WTC11 (cell line): ENCODE measurements at places on chromosomes 3 and 15.

DNA sequence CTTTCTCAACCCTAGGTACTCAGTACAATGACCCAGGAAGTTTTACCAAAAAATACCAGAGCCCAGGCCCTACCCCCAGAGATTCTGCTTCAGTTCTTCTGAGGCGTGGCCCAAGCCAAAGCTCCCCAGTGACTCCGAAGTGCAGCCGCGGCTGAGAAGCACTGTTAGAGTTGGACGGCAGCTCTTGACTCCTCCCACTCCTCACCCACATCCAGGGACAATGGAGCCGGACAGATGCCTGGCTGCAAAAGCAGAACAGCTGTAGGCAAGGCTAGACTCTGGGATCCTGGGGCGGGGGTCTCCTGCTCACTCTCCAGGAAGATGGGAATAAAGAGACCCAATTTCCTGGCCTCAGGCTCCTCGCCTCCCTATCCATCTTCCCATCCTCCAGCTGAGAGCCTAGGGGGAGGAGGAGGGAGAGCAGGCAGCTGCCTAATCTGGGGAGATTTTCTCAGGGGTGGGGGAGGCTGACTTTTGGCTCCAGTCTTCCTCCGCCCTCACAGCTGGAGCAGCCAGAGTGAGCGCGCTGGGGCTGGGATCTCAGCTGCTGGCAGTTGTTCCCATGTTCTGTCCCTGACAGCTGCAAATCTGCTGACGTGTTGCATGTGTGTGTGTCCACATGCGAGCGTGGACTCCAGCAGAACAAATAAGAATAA is 223.8 kb downstream of the OPA1 start:
- peak; percentile 84 for DNase-seq

DNA sequence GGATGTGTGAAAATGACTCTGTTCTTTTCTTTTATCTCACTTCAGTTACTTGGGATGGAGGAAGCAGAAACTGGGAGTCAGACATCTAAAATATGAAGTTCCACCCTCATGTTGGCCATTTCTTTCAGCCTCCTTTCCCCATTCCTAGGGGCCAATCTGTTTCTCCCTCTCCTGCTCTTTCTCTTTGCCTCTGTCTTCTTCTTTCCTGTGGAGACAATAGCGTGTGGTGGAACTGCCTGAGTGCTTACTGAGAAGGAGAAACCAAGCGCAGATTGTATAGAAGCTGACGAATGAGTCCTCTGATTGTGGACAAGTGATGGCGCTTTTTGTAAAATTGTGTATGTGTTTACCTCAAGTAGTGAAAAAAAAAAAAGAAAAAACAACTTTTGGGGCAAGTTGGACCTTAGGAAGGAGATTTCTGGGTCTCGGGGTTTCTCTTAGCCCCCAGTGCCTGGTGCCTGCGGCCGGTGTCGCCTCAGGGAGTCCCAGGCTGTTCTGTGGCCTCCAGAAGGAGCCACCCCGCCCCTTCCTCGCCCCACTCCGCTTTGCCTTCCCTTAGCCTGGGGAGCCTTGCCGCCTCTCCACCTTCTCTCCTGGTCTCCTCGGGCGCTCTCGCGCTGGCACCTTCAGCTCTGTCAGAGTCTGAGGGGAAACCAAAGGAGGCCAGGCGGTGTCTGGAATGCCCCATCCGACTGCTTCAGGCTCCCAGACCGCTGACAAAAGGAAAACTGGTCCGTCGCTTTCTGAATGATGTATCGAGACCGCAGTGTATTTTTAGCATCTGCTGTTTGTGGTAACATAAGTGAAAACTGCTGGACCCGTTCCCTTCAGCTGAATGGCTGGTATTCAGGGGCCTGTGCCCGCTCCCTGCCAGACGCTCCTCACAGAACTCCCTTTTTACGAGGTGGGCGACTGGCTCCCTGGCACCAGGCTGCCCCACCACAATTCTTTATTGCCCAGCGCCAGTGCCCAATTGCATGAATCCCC is 30.1 kb downstream of the SCG5 start:
- DNase-seq, result no peak

DNA sequence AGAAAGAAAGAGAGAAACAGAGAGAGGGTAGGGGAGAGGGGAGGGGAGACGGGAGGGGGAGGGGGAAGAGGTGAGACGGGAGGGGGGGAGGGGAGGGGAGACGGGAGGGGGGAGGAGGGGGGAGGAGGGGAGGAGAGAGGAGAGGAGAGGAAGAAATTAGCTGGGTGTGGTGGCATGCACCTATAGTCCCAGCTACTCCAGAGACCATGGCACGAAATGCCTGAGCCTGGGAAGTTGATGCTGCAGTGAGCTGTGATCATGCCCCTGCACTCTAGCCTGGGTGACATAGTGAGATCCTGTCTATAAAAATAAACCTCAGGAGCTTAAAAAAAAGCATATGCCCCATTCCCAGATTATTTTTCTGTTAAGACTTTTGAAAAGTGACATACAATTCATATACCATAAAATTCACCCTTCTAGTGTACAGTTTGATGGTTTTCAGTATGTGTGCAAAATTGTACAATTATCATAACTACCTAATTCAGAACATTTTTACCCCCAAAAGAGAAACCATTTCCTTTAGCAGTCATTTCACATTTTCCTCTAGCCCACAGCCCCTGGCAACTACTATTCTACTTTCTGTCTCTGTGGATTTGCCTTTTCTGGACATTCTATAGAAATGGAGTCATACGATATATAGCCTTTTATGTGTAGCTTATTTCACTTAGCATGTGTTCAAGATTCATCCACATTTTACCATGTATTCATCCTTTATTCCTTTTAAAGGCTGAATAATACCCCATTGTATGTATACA is 699.6 kb downstream of the FHIT start:
- DNase-seq, result no peak

- DNase-seq, result no peak
These were observed 137.1 kb upstream of the WNT5A start for GRCh38 chr3:55624238-55624637.

GRCh38 chr15:85741021-85741421 is 53.7 kb downstream of the KLHL25 start:
- no peak for DNase-seq

DNA sequence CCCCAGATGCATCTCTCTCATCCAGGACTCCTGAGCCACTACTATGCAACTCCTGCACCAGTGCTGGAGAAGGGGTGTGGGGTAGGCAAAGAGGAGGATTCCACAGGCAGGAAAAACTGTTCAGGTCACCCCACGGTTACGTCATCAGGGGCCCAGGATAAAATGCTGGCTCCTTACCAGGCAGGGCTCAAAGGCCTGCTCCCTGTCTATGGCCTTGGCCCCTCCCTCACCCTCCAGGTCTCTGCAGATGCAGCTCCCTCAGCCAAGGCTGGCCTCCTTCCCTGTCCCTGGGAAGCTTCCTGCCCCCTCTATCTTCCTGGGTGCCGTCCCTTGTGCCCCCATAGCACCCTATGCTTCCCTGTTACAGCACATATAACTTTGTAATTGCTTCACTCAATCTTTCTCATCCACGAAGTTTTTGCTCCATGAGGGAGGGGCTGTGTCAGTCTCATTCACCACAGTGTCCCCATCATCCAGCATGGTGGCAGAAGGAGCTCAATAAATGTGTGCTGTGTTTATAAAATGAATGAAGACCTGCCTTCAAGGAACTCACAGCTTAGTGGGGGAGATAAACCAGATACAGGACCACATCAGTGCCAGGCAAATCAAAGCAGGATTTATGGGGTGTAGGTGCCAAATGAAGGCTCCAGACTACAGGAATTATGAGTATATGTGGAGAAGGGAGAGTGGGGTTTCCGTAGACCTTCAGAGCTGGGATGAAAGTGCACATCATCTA is 18.6 kb downstream of the KBTBD13 start:
- no peak for DNase-seq

DNA sequence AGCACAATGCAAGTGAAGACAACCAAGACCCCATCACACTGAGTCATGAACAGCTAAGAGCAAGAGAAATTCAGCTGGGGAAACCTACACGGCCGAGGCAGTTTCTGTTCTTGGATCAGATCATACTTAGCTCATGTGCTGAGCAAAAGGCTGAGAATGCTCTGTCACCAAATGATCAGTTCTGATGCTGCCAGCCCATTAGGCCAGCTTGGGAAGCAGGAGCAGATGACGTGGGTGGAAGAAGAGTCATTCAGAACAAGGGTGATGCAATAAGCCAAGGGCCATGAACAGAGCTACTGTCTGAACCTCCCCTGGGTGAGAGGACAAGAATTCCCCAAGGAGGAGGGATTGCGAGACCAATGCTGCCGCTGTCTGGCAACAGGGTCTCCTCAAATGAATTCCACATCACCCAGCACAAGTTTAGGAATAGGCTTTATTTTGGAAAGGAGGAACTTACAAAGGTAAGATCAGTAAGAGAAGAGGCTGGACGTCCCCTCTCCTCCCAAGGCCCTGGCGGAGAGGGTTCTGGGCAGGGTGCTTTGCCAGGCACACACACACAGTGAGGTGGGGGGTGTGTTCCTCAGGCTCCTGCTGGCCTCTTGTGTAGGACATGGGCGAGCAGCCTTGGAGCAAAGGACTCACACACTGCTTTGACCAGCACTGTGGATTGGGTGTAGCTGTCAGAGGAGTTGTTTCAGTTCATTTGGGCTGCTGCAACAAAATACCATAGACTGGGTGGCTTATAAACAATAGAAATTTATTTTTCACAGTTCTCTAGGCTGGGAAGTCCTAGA is 65.6 kb upstream of the CTXND1 start:
- DNase-seq, result no peak

DNA sequence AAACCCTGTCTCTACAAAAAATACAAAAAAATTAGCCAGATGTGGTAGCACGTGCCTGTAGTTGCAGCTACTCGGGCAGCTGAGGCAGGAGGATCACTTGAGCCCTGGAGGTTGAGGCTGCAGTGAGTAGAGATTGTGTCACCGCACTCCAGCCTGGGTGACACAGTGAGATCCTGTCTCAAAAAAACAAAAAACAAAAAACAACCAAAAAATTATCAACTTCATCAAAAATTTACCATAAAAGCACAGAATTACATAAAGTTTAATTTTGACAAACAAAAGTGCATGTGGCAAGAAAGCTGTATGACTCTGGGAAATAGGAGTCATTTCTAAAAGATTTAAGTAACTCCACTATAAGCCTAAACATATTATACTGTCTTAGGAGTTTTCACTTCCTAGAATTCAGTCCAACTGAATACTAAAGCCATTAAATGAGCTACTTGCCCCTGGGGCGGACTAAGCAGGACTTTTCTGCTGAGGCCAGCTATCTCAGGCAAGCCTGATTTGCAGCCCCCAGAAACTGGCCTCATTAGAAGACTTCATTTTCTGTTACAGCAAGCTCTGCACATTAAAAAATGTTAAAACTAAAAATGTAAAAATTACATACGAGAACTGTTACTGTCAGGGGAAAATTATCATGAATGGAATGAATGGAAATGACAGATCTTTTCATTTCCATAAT is 23.0 kb downstream of the HSPBAP1 start:
- no peak for DNase-seq

GRCh38 chr3:43914269-43914668 is 223.5 kb downstream of the ABHD5 start:
- DNase-seq, result no peak

DNA sequence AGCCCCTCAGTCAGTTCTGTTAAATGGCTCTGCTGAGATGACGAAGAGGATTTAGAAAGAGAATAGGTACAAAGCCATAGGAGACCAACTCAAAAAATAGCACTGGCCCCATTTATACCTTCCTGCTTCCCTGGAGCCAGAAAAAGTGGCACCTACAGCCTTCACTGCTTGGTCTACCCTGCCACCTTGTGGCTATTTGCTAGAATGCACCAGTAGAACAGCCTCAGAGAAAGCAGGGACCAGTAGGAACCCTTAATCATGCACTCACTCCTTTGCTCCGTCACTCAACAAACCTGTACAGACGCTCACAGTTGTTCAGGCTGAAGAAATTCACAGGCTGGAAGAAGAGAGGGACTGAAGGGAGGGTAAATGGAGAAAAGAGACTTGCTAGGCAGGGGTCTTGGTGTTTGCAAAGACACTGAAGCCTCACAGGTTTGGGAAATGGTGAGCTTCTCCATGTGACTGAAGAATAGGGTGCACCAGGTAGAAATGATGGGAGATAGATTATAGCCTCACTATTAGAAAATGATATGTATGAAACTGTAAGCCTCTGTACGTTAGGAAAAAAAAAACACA is 12.1 kb upstream of the RTP2 start:
- peak; percentile 81 for DNase-seq

- DNase-seq, result no peak
These were observed 56.6 kb downstream of the LSM3 start for GRCh38 chr3:14235003-14235911.

DNA sequence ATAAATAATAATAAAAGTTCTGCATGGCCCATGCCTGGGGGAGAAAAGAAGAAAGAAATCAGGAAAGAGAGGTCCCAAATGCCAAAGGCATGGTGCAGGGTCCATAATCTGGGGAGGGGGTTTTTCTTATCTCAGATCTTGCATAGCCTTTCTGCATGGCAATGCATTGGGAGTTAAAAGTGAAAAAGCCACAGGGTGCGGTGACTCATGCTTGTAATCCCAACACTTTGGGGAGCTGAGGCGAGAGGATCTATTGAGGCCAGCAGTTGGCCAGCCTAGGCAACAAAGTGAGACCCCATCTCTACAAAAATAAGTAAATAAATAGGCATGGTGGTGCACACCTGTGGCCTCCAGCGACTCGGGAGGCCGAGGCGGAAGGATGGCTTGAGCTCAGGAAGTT is 76.8 kb upstream of the GATA2 start:
- no peak for DNase-seq

GRCh38 chr3:105158286-105158685 is 208.4 kb upstream of the ALCAM start:
- no peak for DNase-seq

DNA sequence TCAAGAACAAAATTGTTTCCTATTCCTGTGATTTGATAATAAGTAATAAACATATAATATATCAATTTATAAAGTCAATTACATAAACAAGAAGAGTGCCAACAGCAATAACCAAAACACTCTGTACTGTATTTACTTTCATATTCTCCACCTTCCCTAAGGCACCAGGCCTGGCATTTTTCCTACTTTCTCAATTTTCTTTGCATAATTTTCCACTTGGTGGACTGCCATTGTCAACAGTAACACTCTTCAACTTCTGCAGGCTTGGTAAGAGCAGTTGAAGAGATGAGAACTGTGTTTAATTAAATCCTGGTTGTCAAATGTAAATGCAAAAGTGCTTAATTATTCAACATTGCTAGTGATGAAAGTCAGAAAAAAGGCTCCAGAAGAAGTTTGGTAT is 229.8 kb upstream of the PLSCR5 start:
- DNase-seq, result no peak

GRCh38 chr3:77026904-77027634 is 12.8 kb upstream of the ROBO2 start:
- DNase-seq, result no peak

DNA sequence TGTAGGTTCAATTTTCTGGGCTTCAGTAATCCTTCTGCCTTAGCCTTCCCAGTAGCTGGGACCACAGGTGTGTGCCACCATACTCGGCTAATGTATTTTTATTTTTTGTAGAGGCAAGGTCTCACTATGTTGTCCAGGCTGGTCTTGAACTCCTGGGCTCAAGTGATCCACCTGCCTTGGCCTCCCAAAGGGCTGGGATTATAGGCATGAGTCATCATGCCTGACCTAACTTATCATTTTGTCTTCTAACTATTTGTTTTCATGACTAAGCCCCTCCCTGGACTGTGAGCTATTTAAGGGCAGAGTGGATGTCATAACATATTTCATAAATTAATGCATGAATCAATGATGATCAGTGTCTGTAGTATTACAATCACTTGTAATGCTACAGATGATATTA is 56.1 kb upstream of the PIAS1 start:
- no peak for DNase-seq

- DNase-seq, result no peak
These were observed 97.9 kb upstream of the EIF1B start for GRCh38 chr3:40211579-40211978.
